ENCODE measurements at places on chromosomes 2 and 18.

GRCh38 chr18:27636576-27637085 is 451.5 kb upstream of the CHST9 start:
- no peak for DNase-seq

DNA sequence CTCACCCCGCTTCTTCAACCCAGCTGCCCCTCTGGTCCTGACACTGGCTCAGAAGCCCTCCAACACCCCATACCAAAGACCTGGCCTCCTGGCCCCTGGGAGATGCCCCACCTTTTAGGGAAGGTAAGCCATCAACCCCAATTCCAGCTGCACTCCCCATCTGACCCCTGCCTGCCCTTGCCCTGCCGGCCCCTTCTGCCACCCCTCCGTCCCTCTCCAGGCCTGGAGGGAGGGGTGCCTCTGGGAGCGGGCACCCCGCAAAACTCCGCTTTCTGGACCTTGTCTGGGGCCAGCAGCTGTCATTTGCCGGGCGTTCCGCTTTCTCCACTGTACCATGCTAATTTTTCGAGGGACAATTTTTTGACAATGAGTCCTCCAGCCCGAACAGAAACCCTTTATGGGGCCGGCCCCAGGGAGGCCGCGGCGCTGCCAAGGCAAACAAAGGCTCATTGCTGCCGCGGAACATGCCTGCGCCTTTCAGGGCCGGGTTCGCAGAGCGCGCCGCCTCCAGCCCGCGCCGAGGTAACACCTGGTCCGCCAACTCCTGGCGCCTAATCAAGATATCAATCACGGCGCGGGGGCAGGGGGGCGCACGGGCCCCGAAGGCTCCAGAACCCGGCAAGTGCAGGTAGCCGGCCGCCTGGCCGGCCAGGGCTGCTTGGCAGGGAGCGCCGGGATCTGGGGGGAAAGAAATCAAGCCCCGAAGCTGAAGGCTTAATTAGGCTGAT is 96.0 kb downstream of the INHBB start:
- DNase-seq: no peak

- no peak for DNase-seq
These were observed 1036.5 kb upstream of the CNTNAP5 start for GRCh38 chr2:122988395-122989221.

DNA sequence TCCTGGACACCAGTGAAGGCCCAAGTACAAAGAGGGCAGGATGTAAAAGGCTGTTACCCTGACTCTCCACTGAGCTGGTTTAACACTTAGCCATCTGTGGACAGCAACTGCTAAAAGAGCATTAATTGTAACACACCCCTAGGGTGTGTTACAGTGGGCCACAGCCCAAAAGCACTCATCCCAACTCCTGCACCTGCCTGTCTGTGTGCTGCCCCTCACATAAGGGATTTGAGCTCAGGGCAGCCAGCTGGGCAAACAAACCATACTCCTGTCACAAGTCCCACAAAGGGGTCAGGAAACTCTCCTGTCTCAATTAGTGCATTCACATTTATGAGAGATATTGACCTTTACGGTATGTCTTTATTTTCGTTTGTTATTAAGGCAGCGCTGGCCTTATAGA is 833.1 kb upstream of the NXPH2 start:
- DNase-seq: no peak

- no peak for DNase-seq
These were observed 133.7 kb downstream of the FBXO15 start for GRCh38 chr18:74013955-74014354.

Data from activated T-helper 1 cell treated with anti-CD3 and anti-CD28 coated beads, Interleukin-2, amount 50 U/mL, for 16 hours (primary cell).